NCI-H748 treated with DMSO at 0.1 percent for 48 hours (cell line): ENCODE measurements at places on chromosomes 11 and 22.

DNA sequence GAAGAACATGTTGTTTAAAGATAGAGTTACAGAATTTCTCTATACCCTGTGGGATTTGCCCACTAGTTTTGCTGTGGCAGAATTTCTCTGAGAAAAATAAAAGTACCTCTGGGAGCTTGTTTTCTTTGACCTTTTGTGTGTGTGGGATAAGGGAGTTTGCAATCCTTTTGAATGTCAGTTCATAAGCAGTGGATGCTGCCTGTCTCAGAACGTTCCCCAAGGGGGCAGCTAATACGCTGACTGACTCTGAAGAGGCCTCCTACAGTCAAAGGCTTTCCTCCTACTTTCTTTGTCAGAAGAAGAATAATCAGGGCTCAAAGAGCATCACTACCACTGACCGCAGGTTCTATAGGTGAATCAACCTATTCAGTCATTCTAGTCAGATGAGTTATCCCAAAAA is 140.6 kb downstream of the AASDHPPT start:
- no peak for DNase-seq

DNA sequence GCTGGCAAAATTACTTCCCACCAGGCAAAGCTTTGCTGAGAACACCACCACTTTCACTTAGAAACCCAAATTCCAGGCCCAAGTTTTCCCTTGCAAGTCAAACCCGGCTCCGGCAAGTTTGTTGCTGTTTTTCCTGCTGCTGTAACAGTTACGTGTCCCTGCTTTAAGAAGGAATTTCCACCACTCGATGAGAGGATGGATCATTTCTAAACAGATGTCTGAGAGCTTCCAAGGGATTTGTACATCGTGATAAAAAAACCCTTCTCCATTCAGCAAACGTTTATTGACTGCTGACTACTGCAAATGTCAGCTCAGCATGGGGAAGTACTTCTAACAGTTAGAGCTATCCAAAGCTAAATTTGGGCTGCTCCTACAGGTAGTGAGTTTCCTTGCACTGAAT is 19.7 kb downstream of the P2RX3 start:
- no peak for DNase-seq

GRCh38 chr11:119486691-119487259 is 63.8 kb upstream of the THY1 start:
- no peak for DNase-seq

GRCh38 chr22:48863965-48864528 is 963.6 kb downstream of the BRD1 start:
- no peak for DNase-seq

DNA sequence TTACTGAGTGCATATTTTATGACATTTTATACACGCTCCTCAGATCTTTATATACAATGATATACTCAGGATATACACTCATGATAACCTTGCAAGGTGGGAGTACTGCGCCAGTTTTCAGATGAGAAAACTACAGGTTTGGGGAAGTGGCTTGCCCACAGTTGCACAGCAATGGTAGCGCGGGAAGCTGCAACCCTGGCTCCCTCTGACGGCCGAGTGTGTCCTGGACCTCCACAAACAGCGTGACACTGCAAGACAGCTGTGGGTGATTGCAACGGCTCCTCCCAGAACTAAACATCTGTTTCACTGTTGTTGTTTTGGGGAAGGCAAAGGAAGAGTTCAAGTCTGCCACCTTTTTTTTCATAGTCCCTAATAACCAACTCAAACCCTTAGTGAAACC is 47.0 kb downstream of the PACSIN2 start:
- no peak for DNase-seq

DNA sequence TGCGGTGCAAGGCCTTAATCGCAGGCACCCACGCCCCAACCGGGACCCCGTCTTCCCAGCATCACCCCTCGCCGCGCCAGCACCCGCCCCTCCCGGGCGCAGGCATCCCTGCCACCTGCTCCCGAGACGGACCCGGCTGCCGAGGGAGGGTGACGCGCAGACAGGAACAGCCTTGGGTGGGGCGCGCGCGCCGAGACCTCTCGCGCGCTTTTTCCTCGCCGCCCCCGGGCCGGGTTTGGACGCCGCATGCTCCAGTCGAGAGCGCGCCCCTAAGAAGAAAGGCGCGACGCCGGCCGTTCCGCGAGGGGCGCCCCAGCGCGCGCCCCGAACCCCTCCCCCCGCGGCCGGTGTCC is 504 bp downstream of the CFL1 start:
- DNase-seq: no peak

- no peak for DNase-seq
Measured at GRCh38 chr11:46418751-46419150, 27.2 kb upstream of the CHRM4 start.

DNA sequence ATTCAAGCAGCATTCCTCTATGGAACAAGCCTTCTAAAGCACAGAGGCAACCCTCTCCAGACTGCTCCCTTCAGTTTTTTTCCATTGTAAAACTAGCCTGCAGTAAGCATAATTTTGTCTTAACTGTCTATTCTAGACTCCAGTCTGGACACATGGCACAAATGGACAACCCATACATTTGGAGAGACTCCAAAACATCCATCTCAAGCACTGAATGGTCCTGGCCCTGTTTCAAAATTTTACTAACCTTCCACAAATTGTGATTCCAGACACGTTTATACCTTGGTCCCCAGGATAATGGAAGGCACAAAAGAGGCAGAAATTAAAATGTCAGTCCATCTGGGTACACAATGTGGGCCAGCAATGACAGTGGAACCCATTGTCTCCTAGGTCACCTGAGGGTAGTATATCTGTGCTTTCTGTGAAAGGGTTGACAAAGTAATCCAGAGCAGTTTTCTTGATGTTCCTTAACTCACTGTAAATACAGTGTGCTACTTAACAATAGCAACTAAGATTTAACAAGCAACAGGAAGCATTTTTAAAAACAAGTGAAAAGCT is 16.2 kb upstream of the SESN3 start:
- no peak for DNase-seq

DNA sequence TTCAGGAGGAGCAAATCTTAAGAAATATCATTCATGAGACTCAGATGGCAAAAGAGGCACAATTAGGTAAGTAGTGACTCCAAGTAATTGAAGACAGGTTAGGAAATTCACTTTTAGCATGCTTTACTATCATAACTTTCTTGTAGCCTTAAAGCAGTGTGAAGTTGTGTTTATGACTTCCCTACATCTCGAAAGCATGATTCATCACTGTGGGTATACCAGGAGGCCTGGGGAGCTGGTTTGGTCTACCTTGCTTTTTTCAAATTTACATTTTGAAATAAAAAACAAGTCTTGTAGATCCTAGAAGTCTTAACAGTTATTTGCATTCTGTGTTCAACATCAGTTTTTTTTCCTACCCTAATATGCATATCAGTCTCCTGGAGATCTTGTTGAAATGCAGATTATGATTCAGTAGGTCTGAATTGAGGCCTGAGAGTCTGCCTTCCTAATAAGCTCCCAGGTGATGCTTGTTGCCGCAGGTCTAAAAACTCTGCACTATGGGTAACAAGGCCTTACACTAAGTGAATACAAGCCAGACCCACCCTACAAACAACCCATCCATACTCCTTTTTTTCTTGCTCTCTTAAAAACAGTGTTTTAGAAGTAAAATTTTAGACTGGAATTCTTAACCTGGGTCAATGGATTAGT is 41.4 kb downstream of the TTC17 start:
- DNase-seq: no peak

GRCh38 chr22:47816121-47816862 is 1053.8 kb downstream of the TBC1D22A start:
- no peak for DNase-seq

GRCh38 chr11:78607696-78608095 is 33.0 kb upstream of the NARS2 start:
- no peak for DNase-seq

GRCh38 chr11:1970956-1971355 is 23.8 kb downstream of the MRPL23 start:
- no peak for DNase-seq

DNA sequence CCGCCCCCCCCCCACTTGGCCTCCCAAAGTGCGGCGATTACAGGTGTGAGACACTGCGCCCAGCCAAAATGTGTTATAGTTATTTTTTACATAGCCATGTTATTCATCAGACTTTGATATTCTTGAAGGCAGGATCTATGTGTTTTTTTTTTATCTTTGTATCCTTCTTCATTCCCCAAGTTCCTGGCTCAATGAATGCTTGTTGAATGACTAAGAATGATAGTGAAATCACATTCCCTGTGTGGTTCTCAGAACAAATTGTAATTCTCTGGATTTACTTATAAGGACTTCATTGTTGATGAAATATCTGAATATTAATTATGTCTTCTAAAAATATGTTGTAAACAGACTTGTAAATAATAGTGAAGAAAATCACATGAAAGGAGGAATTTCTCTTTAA is 33.5 kb downstream of the MMP7 start:
- DNase-seq: no peak

DNA sequence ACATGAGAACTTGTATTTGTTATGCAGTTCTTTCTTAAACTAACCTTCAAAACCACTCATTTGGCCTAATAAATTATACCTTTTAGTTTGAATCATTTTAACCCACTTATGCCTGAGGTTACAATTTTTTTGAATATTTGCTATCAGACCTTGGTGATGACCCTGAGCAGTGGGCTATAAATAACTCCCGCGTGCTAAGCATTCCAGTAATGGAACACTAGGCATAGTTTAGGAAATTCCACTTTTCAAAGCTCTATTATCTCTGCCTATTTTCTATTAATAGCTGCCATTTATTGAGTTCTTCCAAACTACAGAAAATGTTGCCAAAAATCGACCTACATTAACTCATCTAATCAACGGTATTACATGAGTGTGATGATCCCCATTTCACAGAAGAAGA is 993.4 kb upstream of the FAT3 start:
- DNase-seq: no peak

- DNase-seq: no peak
Measured at GRCh38 chr11:134045799-134046635, 22.9 kb upstream of the JAM3 start.

GRCh38 chr11:41235668-41236067 is 223.8 kb downstream of the LRRC4C start:
- no peak for DNase-seq

GRCh38 chr11:110318638-110319404 is 22.4 kb upstream of the RDX start:
- no peak for DNase-seq

GRCh38 chr11:66056501-66056900 is 4.3 kb downstream of the SF3B2 start:
- no peak for DNase-seq

DNA sequence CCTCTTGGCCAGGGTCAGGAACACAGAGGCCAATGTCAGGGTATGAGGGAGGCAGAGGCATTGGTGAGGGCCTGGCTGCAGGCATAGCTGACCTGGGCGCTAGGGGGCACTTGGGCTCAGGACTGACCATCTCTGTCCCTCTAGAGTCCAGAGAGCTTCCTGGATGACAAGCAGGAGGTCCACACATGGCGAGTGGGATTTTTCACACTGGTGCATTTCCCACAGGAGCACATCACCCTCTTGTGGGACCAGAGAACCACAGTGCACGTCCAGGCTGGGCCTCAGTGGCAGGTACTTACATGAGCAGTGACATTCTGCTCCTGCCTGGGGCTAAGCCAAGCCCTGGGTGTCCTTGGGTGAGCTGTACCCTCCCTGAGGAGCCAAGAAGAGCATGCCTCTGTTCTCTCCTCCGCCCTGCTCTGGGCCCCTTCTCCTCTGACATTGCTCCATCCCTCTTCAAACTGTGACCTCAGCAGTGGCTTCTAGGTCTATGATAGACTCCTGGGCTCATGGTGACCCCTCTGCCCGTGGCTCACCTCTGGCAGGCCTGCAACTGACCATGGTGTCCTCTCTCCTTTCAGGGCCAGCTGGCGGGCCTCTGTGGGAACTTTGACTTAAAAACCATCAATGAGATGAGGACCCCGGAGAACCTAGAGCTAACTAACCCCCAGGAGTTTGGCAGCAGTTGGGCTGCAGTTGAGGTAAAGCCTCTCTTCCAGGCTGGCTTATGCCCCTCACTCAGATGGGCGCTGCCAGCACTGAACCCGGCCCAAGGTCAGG is 46.6 kb downstream of the OTOG start:
- no peak for DNase-seq

DNA sequence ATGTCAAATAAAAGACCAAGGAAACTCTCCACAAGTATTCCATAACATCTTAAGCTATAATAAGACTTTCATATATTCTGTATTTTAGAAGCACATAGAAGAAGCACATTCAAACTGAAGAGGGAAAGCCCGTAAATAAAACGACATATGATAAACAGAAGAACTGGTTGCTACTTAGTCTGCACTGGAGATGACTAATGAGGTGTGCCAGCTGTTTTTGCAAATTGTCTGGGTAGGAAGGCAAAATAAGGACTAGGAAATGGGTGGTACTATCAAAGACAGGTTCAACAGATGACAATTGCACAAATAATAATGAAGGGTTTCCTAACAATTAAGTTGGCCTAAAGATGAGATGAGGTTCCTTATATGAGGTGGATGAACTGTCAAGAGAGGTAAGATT is 593.2 kb upstream of the CCDC179 start:
- no peak for DNase-seq

- DNase-seq: no peak
Measured at GRCh38 chr22:24434471-24435322, 7.3 kb downstream of the ADORA2A start.

DNA sequence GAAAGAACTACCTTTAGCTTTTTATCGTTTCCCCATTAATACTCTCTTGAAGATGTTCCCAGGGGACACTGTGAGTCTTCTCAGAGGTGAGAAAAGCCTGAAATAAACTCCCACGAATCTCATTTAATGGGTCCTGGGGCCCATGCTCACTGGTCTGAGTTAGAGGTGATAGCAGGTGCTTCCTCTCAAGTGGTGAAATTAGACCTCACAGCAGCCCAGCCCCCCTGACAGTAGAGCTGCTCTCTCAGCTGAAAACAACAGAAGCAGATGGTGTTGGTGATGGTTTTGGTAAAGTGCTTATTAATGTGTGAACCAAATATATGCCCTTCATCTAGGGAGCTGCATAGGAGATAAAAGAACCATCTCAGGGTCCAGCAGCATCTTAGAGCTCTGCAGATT is 76.8 kb upstream of the VPREB1 start:
- no peak for DNase-seq

GRCh38 chr11:116993599-116993998 is 104.6 kb downstream of the SIK3 start:
- DNase-seq: no peak

DNA sequence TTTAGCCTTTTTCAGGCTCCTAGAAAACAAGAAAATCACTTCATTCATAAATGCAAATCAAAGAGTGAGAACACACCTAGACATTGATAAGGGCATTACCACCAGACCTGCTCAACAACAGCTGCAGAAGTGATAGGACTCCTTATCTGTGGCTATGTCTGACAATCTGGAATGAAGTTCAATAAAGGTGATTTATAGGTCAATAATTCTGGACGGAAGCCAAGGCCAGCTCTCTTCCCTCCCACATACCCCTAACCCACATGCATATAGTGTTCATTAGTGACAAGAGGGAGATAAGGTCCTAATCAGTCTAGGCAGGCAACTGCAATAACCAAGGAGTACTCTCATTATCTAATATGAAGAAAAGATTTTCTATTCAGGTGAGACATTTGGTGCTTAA is 111.3 kb downstream of the ETS1 start:
- no peak for DNase-seq

GRCh38 chr22:23144932-23145877 is at the start of gene RAB36:
Gene RAB36, plus strand, starts transcription at chr22:23145477. Its CDS starts 1,140 bp downstream, at chr22:23146617.
- peak; percentile 96 for DNase-seq
